Stimulated activated effector memory CD8-positive, alpha-beta T cell treated with anti-CD3 and anti-CD28 coated beads, Interleukin-12 subunit alpha, Interleukin-12 subunit beta, amount 100 ng/mL, for 72 hours (primary cell): ENCODE measurements at places on chromosomes 16 and 17.

- DNase-seq: no peak
These were observed 17.6 kb downstream of the ABCC1 start for GRCh38 chr16:15966836-15967546.

DNA sequence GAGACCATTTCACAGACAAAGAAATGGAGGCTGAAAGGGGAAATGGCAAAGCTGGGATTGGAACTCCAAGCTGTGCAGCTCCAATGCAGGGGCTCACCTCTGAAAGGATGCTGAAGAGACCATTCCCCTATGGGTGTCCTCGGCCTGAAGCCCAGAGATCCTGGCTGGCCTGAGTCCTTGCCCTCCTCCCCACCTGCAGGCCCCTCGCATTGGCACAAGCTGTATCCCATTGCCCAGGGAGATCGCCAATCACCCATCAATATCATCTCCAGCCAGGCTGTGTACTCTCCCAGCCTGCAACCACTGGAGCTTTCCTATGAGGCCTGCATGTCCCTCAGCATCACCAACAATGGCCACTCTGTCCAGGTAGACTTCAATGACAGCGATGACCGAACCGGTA is 2.6 kb downstream of the CA7 start:
- DNase-seq: no peak

- no peak for DNase-seq
These were observed 1.8 kb downstream of the SALL1 start for GRCh38 chr16:51149251-51149661.

DNA sequence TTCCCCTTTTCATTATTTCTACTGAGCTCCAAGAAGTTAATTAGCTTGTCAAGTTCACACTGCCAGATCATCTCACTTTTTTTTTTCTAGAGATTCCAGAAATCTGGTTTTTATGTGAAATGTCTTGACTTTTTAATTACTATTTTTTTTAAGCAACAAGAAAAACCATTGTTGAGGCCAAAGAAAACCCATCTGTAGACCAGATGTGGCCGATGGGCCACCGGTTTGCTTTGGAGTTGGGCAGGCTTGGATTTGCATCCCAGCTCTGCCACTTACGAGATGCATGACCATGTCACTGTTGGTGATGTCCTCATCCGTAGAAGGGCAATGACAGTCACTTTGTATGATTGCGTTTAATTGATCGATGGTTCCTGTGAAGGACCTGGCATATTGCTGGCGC is 34.2 kb upstream of the MRTFB start:
- no peak for DNase-seq

- DNase-seq: no peak
These were observed 364.5 kb upstream of the XYLT1 start for GRCh38 chr16:17835118-17835876.

DNA sequence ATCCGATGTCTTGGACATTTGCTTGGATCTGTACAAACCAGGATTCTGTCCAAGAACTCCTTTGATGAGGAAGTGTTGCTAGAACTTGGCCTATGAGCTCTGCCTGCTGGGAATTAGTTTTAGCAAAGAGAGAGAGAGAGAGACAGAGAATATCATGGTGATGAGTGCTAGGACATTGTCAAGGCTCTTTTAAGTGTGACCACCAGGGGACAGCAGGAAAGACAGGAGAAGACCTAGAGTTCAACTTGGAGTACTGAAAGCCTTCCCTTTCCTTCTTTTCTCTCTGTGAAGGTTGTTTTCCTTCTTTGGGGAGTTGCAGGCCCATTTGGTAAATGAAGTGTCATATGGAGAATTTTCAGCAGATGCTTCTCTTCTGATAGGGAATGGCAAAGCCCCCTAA is 389.2 kb upstream of the HSBP1 start:
- no peak for DNase-seq

DNA sequence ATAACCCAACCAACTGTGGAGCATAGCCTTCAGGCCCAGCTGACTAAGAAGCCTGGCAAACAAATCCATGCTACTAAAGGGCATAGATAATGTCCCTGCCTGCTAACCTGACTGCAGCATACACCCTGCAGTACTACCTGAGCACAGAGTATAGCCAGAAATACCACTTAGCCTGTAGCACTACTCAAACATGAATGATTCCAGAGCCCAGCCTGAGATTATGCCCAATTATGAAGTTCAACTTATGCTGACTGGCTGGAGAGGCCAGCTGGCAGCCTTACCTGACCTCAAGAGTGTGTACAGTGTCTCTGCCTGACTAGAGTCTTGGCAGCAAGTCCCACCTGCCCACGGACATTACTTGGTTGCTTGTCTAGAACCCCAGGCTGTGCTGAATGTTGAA is 1265.3 kb downstream of the CDH11 start:
- DNase-seq: no peak

GRCh38 chr17:42333053-42333452 is 44.8 kb downstream of the STAT5A start:
- DNase-seq: no peak

DNA sequence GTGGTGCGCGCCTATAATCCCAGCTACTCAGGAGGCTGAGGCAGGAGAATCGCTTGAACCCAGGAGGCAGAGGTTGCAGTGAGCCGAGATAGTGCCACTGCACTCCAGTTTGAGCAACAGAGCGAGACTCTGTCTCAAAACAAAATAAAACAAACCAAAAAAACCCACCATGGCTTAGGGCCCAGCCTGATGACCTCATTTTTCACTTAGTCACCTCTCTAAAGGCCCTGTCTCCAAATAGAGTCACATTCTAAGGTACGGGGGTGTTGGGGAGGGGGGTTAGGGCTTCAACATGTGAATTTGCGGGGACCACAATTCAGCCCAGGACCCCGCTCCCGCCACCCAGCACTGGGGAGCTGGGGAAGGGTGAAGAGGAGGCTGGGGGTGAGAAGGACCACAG is 1.4 kb upstream of the STH start:
- DNase-seq: no peak

- DNase-seq: no peak
These were observed 1465.0 kb upstream of the GOT2 start for GRCh38 chr16:60199150-60199549.

- no peak for DNase-seq
These were observed 379.7 kb upstream of the EEF2KMT start for GRCh38 chr16:5477251-5477650.

DNA sequence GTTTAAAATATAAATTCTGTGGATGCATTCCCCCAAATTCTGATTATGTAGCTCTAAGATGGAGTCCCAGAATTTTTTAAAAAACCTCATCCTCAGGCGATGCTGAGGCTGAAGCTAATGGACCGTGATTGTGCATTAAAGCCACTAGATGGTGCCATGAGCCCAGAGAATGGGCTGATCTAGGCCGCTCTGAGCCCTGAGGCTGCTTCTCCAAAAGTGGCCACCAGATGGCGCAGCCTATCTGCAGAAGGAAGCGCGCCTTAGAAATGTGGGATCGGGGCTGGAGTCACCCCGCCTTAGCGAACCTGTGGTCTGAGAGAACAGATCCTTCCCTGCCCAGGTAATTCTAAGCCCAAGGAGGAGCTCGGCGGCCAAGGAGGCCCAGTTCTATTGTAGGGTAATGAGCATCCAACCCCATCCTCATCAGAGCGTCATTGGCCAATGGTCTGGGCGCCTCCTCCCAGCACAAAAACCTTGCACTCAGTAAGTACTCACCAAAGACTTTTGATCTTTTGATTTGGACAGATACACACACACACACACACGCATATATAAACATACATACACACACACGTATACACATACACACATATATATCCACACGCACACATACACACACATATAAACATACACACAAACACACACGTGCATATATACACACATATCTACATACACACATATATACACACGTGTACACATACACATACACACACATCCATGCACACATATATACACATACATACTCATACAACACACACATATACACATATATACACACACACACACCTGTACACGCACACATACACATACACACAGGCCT is 13.7 kb upstream of the MMP2 start:
- DNase-seq: peak; percentile 89

GRCh38 chr16:4115209-4115948 is 863 bp downstream of the ADCY9 start:
- DNase-seq: peak; percentile 25

- DNase-seq: no peak
These were observed 3.1 kb upstream of the MC1R start for GRCh38 chr16:89915303-89916232.

GRCh38 chr17:7346761-7347614 is 5.0 kb upstream of the KCTD11 start:
- no peak for DNase-seq
